T-helper 22 cell (primary cell): ENCODE measurements at places on chromosomes 3 and 15.

GRCh38 chr3:108410531-108410984 is 99.8 kb downstream of the MYH15 start:
- DNase-seq, result no peak

DNA sequence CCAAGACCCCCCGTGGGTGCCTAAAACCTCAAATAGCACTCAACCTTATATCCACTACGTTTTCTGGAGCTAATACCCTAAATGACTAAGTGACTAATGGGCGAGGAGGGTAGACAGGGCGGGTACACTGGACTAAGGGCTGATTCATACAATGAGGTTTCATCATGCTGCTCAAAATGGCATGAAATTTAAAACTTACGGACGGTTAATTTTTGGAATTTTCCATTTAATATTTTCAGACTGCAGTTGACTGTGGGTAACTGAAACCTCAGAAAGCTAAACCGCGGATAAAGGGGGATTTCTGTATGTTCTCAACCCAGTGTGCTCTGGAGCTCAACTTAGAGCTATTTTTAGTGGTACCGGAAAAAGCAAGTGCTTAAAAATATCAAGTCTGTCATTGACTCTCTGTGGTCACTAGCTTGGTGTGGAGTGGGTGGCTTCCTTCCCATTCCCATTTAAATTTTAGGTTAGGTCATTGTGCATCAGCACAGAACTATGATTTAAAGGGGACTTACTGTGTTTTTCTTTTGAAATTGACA is 72.9 kb downstream of the LRRC28 start:
- no peak for DNase-seq

GRCh38 chr15:61681676-61682075 is 378.6 kb downstream of the VPS13C start:
- DNase-seq, result no peak

- DNase-seq, result no peak
These were observed 21.8 kb downstream of the PCOLCE2 start for GRCh38 chr3:142866841-142867631.

DNA sequence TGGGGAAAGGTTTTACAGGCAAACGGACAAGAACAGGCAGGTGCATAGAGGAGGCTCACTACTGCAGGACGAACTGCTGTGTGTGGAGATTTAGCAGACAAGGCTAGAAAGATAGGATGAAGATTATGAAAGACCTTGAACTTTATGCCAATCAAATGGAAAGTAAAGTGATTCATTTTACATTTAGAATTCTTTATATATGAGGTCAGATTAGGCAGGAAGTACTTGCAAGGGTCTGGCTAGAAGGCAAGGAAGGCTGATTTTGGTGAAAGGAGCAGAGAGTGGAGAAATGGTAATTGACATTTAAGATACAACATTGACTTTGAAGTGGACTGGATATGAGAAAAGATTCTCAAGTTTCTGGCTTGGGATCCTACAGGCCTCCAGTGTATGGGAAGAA is 33.6 kb downstream of the PLSCR4 start:
- DNase-seq, result no peak

DNA sequence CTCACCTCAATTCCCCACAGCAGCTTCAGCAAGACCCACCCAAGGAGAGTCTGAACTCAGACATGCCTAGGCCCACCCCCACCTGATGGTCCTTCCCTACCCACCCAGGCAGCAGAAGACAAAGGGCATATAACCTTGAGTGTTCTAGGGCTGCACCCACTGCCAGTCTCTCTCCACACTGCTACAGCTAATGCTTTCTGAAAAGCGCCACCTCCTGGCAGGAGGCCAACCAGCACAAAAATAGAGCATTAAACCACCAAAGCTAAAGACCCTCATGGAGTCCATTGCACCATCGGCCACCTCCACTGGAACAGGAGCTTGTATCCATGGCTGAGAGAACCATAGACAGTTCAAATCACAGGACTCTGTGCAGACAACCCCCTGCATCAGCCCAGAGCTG is 11.3 kb upstream of the RPL39L start:
- peak; percentile 33 for DNase-seq

DNA sequence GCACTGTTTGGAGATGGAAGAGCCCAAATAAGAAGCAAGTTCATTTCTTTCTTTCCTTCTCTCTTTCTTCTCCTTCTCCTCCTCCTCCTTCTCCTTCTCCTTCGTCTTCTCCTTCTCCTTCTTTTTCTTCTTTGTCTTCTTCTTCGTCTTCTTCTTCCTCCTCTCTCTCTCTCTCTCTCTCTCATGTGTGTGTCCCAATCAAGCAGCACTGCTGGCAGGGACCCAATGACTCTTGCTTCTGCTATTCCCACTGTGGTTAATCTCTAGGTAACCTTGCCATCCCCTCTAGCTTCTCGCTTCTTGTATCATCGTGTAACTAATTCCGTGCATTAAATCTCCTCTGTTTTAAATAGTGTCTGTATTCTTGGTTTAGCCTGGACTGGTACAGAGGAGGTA is 26.1 kb upstream of the ZNF280D start:
- DNase-seq, result no peak

GRCh38 chr3:98963546-98963945 is 62.1 kb upstream of the DCBLD2 start:
- no peak for DNase-seq

GRCh38 chr3:173191611-173192010 is 50.6 kb upstream of the SPATA16 start:
- no peak for DNase-seq

GRCh38 chr3:172388412-172389078 is 59.7 kb downstream of the GHSR start:
- no peak for DNase-seq

DNA sequence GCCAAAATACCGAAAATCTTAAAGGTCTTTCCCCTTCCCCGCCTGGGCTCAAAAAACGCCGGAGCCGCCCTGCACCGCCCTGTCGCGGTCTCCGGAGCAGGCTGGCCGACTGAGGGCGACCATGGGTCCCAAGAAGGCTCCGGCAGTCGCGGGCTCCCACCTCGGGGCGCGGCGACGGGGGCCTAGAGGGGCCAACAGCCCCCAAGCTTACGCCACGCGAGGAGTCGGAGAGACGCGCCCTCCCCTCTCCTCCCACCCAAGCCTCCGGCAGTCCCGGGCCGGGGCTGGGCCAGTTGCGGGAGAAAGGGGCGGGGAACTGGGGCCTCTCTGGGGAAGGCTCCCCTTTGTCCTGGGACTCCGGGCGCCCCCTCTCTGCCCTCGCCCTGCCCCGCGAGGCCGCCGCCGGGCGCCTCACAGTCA is 69.2 kb downstream of the GOLGA8B start:
- DNase-seq, result no peak

DNA sequence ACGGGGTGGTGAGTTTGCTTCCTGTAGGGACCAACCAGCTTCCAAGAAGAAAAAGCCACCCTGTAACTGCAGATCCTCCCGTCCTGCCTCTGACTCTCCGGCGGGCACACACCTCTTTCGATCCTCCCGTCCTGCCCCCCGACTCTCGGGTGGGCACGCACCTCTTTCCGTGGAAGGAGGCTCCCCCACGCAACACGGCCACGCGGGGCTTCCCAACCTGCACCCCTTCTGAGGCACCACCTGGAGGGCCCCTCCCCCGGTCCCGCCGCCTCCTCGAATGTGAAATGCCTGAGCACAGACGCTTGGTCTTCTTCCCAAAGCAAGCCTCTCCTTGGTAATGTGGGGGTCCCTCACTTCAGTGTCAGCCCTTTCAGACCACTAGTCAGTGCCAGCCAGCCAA is 7.3 kb downstream of the ADAMTS17 start:
- DNase-seq, result no peak

DNA sequence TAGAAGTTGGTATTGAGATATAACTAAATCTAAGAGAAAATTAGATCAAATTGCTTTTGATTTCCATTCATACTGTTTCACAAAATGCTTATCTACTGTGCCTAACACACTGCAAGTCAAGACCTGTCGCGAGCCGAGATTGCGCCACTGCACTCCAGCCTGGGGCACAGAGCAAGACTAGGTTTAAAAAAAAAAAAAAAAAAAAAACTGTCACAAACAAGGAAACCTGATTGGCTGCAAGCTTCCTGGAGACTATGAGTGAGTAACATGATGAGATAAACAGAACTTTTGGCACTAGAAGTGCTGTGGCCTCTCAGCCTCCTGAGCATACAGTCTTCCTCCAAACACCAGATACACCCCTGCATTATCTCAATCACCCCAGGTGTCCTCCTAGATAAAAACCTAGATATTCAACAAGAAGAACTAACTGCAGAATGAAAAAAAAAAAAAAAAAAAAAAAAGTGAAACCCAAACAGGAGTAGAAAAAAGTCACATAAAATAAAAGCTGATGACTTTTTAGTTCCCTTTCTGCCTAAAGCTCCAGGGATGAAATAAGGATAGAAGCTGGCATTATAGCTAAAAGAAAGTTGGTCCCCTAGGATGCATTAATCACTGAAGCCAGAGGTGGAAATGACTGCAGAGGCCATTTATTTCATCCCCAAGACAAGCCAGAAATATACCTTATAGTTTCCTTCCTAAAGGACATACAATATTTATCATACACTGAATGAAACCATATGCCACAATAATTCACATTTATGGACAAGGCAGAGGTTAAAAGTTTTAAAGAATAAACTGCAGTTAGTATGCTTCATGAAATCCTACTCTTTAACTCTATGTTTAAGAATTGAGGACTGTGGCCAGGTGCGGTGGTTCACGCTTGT is 82.4 kb downstream of the P3H2 start:
- no peak for DNase-seq

- DNase-seq, result no peak
These were observed 52.6 kb downstream of the AGTR1 start for GRCh38 chr3:148750296-148750695.

- DNase-seq, result no peak
These were observed 23.4 kb downstream of the NRROS start for GRCh38 chr3:196662711-196663571.

GRCh38 chr3:50327129-50327528 is 894 bp downstream of the TUSC2 start:
- DNase-seq, result no peak

DNA sequence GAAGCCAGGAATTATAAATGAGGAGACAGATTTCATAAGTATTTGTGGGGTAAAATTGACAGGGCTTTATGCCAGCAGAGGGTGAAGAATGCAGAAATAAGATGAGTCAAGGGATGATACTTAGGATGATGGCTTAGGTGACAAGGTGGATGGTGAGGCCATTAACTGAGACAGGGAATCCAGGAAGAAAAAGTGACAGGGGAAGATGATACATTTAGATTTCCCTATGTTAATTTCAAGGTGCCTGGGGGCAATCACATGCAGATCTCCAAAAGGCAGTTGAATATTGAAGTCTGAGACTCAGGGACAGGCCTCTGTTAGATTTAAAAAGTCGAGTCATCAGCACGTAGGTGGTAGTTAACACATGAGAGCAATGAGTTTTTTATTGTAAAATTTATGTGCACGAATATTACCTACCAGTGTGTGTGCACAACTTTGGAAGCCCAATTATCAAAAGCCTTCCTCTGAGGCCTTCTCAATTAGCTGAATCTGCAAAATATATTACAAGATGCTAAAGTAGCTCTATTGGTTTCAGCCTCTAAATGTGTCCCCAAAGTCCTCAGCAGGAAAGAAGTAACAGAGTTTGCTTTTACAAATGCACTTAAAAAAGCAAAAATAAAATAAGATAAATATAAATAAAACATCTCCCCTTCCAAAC is 67.9 kb upstream of the CHL1 start:
- no peak for DNase-seq

DNA sequence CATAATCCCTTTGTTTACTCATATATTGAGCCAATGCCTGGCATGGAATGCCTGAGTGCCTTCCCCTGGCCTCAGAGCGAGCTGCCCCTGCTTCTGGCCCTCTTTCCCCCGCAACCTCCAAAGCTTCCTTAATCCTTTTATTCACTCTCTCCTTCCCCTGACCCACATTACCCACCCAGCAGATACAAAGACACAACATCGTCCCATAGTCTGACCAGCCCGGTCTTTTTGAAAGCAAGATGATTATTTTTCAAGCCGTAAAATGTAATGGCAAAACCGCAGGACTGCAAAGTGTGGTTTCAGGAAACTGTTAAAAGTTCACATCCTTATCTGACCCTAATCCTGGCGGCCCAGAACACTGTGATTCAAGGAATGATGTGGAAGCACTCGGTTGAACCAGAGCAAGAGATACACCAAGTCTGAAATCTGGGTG is 78.4 kb upstream of the LRTM1 start:
- no peak for DNase-seq

- DNase-seq, result no peak
These were observed 18.3 kb downstream of the SHC4 start for GRCh38 chr15:48945386-48945785.

GRCh38 chr3:9324944-9325343 is 37.9 kb upstream of the THUMPD3 start:
- no peak for DNase-seq

GRCh38 chr3:102715030-102715697 is 280.3 kb downstream of the ZPLD1 start:
- no peak for DNase-seq

GRCh38 chr3:43699864-43700263 is 9.1 kb downstream of the ABHD5 start:
- DNase-seq, result no peak

GRCh38 chr15:84840255-84840654 is 23.1 kb downstream of the ALPK3 start:
- no peak for DNase-seq

DNA sequence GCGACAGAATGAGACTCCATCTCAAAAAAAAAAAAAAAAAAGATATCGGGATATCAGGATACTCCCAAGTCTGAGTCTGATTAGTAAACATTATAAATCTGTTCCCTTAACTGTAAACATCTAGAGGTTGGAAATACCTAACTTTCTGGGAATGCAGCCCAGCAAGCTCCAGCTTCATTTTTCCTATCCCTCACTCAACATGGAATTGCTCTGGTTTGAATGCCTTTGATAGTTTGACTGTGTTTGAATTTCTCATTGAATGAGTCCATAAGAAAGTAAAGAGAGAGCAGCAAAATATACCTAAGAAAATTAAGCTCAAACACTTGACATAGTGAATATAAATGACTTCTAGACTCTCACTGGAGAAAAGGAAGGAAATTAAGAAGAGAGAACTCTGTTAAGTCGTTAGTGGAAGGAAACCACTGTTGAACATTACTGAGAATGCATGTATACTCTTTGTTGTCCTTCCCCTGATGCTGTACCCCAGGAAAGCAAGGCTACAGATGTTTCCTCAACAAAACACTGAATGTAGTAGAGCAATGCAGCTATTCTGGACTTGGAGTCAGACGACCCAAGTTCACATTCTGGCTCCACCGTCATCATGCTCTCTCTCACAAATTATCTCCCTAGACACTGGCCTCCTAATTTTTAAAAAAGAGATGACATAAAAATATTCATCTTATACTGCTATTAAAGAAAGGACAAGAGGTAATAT is 62.4 kb downstream of the CD200 start:
- no peak for DNase-seq

DNA sequence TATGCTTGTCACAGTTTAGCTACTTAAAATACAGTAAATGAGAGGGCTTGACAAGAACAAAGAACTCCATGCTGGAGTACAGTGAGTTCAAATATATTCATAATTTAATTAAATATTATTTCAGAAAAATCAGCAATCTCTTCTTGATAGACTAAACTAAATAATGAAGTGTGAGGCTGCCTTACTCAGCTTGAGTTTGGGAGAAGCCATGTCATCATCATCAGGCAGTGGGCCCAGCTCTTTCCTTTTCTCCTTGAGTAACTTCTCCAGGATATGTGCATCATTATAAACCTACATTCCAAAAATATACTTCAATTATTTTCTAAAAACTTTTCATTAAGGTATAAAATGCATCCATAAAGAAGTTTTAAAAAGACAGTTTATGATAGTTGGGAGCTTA is 70.5 kb downstream of the PBRM1 start:
- DNase-seq, result no peak

GRCh38 chr3:46966811-46967210 is 9.7 kb downstream of the CCDC12 start:
- DNase-seq, result no peak

GRCh38 chr15:45799508-45799907 is 164.7 kb downstream of the SQOR start:
- no peak for DNase-seq
